ENCODE measurements at places on chromosomes 2 and 18.
A peak's percentile ranks its signal among the peaks of the same experiment; 100 is the strongest.

DNA sequence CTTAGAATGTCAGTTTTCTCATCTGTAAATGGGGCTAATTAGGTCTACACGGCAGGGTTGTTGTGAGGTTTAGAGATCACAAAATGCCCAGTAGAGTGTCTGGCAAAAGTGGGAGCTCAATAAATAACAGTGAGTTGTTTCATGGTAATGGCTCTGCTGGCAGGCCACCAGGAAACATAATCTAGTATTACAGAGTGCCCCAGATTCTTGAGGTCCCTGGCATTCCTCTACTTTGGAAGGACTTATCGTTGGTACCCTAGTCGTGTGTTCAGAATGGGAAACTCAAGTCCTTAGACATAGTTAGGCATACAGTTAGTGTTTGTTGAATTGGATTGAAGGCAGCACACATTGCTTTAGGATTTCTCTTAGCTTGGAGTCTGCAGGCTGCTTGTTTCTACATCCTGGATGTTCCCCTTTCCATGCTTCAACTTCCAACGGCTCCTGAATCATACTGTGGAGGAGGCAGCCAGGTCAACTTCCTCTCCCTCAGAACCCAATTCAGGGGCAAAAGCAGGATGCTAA lies 161.5 kb upstream of the FOSL2 start:
- DNase-seq = no peak

DNA sequence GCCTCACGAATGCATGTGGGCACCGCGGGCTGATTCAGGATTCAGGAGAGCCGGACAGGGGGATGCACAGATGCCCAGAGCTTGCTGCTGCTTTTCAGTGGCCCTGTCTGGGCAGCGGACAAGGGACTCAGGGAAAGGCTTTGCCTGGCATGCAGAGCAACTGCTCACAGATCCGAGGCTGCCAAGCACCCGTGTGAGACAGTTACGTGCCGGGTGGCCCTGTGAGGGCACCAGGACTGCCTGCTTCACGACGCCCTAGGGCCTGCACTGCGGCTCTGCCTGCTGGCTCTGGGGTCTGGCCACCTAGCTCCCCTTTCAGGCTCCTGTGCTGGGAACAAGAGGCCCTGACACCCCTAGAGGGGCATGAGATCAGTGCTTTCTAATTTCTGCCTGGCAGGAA lies 221.4 kb upstream of the PXDN start:
- no peak for DNase-seq

DNA sequence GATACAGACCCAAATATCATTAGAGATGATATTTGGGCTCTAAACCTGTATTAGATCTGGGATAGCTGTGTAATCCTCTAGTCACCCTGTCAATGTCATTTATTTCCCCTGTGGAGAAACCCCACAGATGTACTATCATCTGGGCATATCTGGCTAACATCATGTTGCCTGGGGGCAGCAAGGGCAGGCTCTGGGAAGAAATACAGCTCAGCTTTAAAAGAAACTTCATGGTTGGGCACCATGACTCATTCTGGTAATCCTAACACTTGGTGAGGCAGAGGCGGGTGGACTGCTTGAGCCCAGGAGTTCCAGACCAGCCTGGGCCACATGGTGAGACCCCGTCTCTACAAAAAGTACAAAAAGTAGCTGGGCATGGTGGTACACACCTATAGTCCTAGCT lies 282.5 kb downstream of the SLC8A1 start:
- no peak for DNase-seq

GRCh38 chr18:62105376-62105775 lies 81.5 kb downstream of the PIGN start:
- no peak for DNase-seq

GRCh38 chr18:53567929-53568574 lies 656.4 kb downstream of the MBD2 start:
- DNase-seq = peak; percentile 40

DNA sequence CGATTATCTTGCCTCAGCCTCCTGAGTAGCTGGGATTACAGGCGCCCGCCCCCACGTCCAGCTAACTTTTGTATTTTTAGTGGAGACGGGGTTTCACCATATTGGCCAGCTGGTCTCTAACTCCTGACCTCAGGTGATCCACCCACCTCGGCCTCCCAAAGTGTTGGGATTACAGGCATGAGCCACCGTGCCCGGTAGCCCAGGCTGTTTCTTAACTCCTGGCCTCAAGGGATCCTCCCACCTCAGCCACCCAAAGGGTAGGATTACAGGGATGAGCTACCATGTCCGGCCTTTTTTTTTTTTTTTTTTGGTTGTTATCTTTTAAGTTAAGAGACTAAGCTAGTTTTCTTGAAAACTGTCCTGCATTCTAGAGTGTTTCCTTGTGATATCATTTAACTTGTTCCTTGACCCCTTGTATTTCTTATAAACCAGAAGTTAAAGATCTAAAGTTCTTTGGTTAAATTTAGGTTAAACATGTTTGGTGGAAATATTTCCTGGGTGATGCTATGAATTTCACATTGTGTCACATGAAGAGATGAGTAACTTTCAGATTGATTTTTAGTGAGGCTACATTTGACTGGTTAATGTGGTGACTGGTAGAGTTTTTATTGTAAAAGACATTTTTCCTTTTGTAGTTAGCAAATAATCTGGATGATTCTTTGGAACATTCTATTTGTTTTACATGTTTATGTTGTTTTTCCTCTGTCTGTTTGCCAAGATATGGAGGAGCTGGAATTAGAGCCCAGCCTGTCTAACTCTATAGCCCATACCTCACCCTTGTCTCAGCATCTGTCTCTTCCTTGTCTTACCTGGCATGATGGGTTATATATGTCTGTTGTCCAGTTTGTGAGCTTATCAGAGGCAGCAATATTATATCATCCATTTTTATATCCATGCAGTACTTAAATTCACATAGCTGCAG lies 5.2 kb downstream of the NCAPH start:
- DNase-seq = no peak

DNA sequence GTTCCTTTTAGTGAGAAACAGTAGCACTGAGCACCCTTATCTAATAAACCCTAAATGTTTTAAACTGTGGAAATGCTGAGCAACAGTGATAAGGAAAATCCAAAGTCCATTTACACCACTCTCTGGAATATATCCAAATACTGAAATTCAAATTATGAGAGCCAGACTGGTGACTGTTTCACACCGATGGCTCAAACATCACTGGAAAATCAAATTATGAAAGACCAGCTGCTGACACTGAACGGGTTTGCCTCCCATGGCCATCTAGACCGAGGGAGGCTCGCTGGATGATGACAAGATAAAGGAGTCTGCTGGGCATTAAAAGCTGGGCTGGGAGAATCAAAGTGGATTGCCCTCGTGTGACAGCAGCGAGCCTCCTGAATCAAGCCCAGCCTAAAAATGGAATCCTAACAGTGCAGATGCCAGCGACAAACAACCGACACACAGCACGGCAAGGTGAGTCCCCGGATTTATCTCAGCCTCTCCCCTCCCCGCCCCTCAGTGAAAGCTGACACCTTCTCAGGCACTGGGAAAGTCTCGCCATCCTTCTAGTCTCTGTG lies 30.3 kb downstream of the SERPINE2 start:
- no peak for DNase-seq

DNA sequence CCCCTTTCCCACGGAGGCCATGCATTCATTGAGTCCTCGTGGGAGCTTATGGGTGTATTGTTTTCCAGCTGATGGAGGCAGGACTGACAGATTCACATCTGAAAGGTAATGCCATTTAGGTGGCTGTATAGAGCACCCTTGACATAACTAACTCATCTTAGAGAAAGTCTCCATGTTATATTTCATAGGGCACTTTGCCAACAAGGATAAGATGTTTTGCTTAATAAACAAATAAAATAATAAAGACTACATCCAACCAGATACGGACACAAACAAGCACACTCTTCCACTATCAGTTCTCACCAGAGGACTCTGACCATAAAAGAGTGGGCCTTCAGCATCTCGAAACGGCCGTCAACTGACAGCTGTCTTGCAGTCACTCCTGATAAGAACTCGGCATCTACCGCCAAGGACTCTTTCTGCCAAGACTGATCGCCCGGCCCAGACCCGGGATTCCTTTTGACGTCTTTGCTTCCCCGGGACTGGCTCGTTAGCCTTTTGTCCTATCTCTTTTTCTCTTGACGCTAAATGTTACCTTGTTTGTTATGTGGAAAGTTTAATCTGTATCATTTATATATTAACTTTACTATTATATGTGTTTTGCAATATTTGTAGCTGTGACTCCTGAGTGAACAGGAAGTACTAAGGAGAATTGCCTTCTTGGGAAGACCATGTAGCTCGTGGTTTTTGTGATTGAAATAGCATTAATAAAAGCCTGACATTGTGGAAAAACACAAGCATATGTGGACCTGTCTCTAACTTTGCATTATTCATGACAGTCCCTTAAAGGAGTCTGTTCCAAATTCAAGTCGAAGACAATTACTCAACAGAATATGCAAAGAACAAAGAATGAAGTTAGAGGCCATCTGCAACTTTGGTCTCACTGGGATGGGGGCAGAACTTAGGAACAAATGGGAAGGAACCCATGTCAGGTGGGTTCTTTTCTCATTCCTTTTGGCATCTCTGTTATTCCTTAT lies 195.1 kb downstream of the LPIN1 start:
- no peak for DNase-seq

- DNase-seq = no peak
Measured at GRCh38 chr2:66815886-66816285, 381.0 kb downstream of the MEIS1 start.

DNA sequence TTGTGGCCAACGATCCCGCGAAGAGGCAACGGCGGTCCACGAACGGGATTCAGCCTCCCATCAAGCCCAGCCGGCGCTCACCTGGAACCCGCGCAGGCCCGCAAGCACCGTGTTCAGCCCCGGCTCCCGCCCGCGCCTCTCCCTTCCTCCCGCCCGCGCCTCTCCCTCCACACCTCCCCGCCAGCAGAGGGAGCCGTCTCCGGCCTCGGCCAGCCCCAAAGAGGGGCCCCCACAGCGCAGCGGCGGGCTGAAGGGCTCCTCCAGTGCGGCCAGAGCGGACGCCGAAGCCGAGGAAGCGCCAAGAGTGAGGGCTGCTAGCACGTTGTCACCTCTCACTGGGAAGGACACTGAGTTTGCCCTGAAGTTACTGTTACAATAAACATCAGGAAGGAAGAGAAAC lies 55.3 kb upstream of the LAPTM4A start:
- no peak for DNase-seq

DNA sequence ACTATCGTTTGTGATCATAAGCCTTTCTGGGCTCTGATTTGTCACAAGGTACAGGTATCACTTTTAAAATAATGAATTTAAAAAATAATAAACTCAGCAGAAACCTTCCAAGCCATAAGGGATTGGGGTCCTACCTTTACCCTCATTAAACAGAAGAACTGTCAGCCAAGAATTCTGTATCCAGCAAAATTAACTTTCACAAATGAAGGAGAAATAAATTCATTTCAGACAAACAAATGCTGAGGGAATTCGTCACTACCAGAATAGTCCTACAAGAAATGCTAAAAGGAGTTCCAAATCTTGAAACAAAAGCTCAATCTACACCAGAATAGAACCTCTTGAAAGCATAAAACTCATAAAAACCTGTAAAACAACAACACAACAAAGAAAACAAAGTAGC lies 25.7 kb downstream of the L3MBTL4 start:
- DNase-seq = no peak

DNA sequence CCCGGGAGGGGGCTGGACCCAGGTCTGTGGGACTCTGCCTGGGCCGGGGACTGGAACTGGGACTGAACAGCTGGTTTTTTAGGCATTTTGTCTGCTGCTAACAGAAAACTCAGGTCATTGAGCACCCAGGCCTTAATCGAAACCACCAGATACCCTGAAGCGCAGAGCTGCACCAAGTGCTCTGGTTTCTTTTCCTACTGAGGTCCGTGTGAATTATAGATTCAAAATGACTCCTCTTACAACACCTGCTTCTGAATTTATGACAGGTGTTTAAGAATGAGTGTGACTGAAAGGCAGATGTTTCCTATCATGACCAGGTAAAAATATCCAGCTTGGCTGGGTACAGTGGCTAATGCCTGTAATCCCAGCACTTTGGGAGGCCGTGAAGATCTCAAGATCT lies 47.8 kb downstream of the TRAPPC12 start:
- no peak for DNase-seq

DNA sequence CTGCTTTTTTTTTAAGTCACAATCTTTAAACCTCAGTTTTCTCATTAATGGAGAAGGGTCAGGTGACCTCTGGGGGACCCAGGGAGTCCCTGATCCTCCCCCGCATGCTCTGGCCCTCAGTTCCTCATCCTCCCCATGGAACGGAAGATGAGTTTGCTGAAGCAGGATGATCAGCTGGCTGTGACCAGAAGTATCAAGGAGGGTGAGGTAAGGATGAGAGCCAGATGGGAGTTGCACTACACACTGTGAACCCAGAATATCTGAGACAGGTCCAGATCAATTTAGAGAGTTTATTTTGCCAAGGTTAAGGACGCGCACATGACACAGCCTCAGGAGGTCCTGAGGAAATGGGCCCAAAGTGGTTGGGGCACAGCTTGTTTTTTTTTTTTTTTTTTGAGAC lies 3.8 kb downstream of the CATIP start:
- DNase-seq = no peak

GRCh38 chr2:190882856-190883582 lies 2.4 kb downstream of the GLS start:
- no peak for DNase-seq

GRCh38 chr2:175619179-175620045 lies 382.7 kb downstream of the LNPK start:
- DNase-seq = no peak

DNA sequence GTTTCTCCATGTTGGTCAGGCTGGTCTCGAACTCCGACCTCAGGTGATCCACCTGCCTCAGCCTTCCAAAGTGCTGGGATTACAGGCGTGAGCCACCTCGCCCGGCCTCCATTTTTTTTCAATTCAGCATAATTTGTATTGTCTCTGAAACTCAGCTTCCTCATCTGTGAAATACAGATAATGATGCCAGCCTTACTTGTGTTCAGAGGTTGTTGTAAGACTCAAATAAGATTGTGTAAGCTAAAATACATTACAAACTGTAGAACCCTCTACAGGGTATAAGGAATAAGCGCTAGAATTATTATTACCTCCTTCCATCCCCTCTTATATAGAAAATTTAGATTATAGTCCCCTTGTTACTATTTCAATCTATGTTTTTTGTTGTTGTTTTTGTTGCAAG lies 24.8 kb upstream of the STARD7 start:
- DNase-seq = no peak

- DNase-seq = no peak
Measured at GRCh38 chr2:101517758-101518271, 42.9 kb upstream of the RFX8 start.

GRCh38 chr2:4278392-4278791 lies 575.0 kb downstream of the DCDC2C start:
- DNase-seq = no peak

GRCh38 chr18:23260926-23261590 lies 125.8 kb downstream of the CABLES1 start:
- DNase-seq = no peak

DNA sequence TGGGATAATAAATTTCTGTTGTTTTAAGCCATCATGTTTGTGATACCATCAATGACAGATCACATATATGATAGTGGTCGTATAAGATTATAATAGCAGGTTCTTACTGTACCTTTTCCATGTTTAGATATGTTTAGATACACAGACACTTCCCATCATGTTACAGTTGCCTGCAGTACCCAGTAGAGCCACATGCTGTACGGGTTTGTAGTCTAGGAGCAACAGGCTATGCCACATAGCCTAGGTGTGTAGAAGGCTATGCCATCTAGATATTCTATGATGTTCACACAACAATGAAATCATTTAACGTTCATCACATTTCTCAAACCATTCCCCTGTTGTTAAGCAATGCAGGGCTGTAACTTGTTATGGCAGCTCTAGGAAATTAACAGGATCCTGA lies 132.9 kb upstream of the SH3BP4 start:
- no peak for DNase-seq
